Stimulated activated naive B cell treated with anti-CD40 and anti-IgM and Interleukin-4, amounts not matched to agents 10 μg/mL and 1 μg/mL and 100 μg/mL, for 72 hours (primary cell): ENCODE measurements at places on chromosomes 16 and 17.

DNA sequence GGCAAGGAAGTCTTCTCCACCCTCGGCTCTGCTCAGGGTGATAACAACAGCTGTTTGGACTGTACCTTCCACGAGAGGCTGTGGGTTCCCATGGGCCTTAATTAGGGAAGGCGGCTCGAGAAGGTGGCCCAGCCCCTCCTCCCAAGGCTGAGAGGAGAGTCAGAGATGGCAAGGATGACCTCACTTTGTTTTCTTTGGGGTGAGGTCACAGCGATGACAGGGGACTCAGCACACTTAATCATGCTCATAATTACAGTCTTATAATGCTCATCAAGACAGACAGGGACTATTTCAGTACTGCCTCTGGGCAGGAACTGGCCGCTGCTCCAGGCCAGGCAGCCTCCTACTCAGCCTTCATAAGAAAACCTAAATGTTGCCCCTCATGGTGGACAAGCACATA is 19.7 kb downstream of the WFDC1 start:
- DNase-seq = no peak

GRCh38 chr17:10172241-10172741 is 26.1 kb downstream of the GAS7 start:
- peak; percentile 31 for DNase-seq

GRCh38 chr17:33615861-33616260 is 322.8 kb upstream of the ASIC2 start:
- DNase-seq = no peak

DNA sequence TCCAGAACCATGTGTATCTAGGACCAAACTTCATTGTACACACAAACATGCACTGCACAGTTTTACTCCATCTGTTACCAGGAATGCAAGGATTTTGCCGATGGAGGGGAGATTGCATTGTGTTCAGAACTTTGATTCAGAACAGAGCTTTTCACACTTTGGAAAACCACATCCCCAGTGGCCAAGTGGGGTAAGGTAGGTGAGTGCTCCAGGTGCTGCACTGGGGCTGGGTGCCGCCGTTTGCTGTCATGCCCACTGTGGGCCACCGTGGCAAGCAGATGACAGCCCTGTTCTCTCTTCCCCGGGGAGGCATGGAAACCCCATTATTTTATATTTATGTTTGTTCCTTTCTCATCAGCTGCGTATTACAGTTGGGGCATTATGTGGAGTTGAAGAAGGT is 29.3 kb upstream of the JPH3 start:
- DNase-seq = no peak

GRCh38 chr17:80836971-80837481 is 154.6 kb upstream of the CHMP6 start:
- no peak for DNase-seq

- DNase-seq = no peak
These were observed 4.1 kb downstream of the CACNB1 start for GRCh38 chr17:39193346-39193745.

DNA sequence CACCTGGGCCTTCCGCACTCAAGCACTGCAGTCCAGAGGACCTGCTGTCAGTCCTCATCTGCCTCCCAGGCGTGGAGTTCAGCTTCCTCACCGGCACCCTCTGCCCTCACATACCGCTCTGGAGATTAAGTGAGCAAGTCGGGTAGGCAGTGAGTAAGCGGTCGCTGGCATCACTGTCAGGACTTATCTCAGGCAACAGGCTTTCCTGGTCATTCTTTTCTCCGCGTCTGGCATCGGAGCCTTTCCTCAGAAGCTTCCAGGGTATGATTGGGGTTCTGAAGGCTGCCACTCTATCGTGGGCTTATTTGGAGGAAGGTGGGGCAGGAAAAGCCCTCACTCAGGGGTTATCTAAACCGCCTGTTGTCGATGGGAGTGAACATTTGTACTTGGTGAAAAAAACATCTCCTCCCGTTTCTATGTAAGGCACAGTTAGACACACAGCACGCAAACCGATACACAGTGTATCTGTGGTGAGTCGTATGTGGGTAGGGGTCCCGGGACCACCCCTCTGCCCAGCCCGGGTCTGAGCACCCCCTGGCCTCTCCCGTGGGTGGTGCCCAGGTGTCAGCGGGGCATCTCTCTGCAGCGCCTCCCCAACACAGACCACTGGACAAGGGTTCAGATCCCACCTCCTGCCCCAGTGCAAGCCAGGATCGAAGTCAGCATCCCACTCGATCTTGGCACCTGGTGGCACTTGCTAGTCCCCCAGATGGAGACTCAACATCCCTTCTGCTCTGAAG is 92.5 kb upstream of the PLCG2 start:
- DNase-seq = no peak

- no peak for DNase-seq
These were observed 6.4 kb upstream of the FAM83G start for GRCh38 chr17:19010729-19011505.

DNA sequence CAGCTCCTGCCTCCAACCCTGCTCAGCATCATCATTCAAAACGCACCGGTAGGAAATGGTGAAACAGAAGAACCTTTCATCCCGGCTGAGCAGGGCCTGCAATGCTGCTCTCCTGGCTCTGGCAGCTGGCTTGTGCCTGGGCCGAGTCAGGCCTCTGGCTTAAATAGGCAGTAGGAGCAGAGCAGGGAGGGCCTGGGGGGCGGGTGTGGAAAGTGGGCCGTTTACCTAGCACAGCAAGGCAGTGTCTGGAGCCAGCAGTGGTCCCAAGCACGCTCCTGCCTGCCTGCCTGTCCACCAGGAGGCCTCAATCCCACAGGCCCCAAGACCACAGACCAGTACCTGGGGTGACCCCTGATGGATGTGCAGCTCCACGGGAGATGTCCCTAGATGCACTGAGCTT is 59.3 kb downstream of the SMPD3 start:
- DNase-seq = no peak

- DNase-seq = peak; percentile 25
These were observed 831 bp upstream of the RCVRN start for GRCh38 chr17:9905902-9906301.

GRCh38 chr16:14117051-14117450 is 45.9 kb downstream of the MRTFB start:
- no peak for DNase-seq

GRCh38 chr17:55157165-55157564 is 107.6 kb upstream of the HLF start:
- DNase-seq = no peak

GRCh38 chr16:57910696-57911095 is 60.2 kb downstream of the CNGB1 start:
- no peak for DNase-seq

DNA sequence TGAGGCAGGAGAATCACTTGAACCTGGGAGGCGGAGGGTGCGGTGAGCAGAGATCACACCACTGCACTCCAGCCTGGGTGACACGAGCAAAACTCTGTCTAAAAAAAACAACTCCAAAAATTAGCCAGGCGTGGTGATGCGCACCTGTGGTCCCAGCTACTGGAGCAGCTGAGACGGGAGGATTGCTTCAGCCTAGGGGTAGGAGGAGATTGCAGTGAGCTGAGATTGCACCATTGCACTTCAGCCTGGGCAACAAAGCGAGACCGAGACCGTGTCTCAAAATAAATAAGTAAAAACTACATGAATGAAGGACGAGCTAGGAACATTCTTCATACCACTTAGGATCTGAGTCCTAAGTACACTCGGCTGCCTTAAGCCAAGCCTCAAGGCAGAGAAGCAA is 35.4 kb downstream of the CCDC57 start:
- no peak for DNase-seq

DNA sequence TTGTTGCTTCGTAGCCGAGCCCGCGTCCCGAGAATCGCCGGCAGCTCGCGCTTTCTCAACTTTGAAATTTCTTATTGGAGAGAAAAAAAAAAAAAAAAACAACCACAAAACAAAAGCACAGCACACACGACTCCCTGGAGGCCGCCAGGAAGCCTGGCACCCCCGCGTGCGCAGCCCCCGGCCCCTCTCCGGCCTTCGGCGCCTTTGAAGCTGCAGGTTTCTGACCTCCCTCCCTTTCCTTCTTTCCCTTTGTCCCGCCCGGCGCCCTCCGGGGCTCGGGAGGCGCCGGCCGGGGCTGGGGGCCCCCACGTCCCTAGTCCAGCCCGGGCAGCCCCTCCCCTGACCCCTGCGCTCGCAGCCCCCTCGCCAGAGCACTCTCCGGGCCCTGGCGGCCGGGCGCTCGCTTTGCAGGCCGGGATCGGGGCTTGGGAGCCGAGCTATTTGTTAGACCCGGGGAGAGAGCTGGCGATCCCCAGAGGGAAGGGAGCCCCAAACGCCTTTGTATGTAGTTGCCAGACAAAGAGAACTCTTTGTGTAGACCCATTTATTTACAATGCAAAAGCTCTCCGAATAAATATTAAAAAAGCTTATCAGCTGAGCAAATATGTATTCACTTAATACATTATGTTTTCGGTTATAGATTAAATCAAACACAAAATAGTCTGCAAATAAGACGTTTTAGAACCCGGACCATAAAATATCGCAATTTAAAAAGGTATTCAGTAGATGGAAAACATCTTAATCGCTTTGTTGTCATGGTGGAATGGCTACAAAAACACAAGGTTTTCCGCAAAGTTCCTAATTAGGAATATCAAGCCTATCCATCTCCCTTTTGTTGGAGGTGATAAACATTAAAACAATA is 2.3 kb downstream of the BAHCC1 start:
- no peak for DNase-seq

GRCh38 chr16:64211331-64211730 is 910.5 kb downstream of the CDH11 start:
- no peak for DNase-seq

DNA sequence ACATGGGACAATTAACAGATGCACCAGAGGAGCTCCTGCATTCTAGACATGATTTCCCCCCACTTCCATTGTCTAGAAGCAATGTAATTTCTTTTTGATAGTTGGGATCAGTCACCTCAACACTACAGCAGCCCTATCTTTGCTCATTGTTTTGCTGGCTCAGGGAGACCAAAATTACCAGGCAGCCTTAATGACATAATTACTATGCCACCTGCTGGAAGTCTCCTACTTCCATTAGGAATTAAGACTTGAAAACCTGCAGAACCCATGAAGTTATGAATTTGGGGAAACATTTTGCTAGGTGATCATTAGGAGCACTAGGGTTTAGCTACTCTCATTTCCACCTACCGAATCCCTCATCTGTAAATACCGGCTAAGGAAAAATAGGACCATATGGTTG is 312.0 kb upstream of the CA10 start:
- DNase-seq = no peak

DNA sequence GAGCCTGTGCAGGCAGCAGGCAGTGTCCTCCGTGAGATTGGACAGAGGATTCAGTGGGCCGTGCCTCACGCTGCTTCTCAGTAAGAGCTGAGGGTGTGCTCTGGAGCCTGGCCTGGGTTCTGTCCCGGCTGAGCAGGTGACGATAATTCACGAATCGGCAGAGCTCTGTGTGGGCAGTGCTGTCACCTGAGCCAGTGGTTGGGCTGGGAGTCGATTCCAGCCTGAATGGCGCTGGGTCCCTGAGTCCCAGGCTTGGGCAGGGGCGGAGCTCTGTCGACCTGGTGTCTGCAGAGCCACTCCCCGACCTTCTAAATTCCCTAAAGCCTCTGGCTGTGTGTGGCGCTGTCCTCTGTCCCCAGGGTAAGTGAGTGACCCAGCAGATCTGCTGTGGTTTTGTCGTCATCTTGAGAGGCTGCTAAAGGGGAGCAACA is 8.4 kb downstream of the ACSF3 start:
- no peak for DNase-seq

GRCh38 chr16:82963653-82964052 is 336.9 kb downstream of the CDH13 start:
- no peak for DNase-seq

DNA sequence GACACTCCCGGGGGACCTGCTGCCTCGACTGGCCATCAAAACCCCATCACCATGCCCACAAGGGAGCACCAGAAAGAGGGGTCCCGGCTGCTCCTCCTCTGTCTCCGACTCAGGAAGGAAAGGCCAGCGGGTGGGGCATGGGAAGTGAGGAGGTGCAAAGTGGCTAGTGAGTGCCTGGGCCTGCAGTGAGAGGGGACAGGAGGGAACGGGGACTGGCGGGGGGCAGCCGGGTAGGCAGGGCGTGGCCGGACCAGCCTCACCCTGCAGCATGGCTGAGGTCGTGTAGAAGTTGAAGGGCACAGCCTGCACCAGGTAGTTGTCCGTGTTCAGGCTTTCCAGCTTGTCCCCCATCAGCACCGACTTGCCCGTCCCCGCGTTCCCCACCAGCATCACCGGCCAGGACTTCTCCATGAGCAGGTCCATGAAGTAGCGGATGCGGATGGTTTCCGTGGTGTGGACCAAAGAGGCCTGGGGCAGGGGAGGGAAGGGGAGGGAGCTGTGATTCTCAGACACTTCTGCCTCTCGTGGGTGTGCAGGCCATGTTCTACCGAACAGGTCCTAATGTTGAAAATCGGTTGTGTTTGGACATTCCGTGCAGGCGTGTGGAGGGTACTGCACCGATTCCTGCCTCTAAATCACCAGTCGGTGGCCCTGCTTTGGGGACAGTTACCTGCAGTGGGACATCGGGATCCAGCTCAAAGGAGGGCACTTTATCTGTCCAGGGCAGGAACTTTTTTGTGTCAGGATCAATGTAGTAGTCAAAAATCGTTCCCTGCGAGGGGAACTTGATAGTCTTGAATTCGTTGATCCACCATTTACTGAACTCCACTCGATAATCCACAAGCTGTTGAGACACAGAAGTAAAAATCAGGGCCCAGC is 91.7 kb downstream of the DNAH17 start:
- DNase-seq = no peak

DNA sequence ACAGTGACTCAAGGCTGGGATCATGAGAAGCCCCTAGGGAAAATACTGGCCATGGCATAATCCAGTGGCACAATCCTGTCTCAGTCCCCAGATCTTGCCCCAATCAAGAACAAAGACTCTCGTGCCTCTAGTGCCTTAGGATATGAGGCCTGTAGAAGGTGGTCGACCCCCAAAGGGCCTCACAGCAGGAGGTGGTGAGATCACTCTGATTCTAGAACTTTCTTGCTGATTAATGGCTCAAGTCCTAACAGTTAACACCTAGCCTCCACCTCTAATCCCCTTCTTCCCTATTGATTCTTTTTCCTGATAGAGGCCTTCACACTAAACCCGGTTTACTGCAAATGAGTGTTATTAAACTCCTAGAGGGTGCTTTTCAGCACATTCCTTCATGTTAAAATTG is 176.8 kb downstream of the CCDC182 start:
- no peak for DNase-seq

GRCh38 chr17:66948061-66948750 is 16.3 kb upstream of the CACNG4 start:
- no peak for DNase-seq

GRCh38 chr17:77089124-77089490 is 51.7 kb upstream of the SEC14L1 start:
- DNase-seq = no peak

GRCh38 chr17:28938552-28938951 is 12.8 kb downstream of the PHF12 start:
- no peak for DNase-seq

GRCh38 chr17:79306424-79307318 is 232.0 kb downstream of the ENGASE start:
- no peak for DNase-seq

DNA sequence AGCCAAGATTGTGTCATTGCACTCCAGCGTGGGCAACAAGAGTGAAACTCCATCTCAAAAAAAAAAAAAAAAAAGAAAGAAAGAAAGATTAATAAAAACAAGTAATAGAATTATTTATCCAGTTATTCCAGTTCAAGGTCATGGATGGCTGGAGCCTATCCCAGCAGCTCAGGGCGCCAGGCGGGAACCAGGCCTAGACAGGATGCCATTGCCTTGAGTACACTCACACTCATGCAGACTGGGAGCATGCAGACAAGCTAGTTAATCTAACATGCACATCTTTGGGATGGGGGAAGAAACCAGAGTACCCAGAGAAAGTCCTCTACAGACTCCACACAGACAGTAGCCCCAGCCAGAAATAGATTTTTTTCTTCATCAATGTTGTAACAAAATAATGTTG is 17.9 kb downstream of the PDP2 start:
- no peak for DNase-seq

GRCh38 chr16:71230122-71230845 is at the start of gene HYDIN:
Gene HYDIN, minus strand, starts transcription at chr16:71230722. Its CDS starts 43,827 bp downstream, at chr16:71186895.
- no peak for DNase-seq
